ENCODE measurements at places on chromosomes 5 and 9. TPM values are rescaled to one million over a fixed set of nuclear protein-coding genes. Genes with fewer than 3 reads are reported as not detected.

Gene SNCB
- not detected for total RNA-seq

Gene TEX48
- not detected for total RNA-seq

Gene AOPEP
- total RNA-seq, result 407 TPM

Gene INVS
- total RNA-seq, result 41.9 TPM

Gene SLC6A18
- not detected for total RNA-seq

Gene LCN10
- total RNA-seq, result 4.8 TPM

Gene SARDH
- 4.8 TPM for total RNA-seq

Gene TRPM6
- 18.8 TPM for total RNA-seq

Gene NFIB
- total RNA-seq, result 30.1 TPM

Gene LRRC14B
- 0.37 TPM for total RNA-seq

Gene ASS1
- 88.8 TPM for total RNA-seq

Gene MCC
- total RNA-seq, result 8.4 TPM

Gene GKAP1
- total RNA-seq, result 32.7 TPM

Gene SVEP1
- 7.0 TPM for total RNA-seq
